Sigmoid colon (tissue), 7 donors: ENCODE measurements at places on chromosomes 13 and 19. TPM values are rescaled to one million over a fixed set of nuclear protein-coding genes. Genes with fewer than 3 reads are reported as not detected.

GRCh38 chr13:94328381-94329041, 151.0 kb downstream of the DCT start:
- DNase-seq = no peak

DNA sequence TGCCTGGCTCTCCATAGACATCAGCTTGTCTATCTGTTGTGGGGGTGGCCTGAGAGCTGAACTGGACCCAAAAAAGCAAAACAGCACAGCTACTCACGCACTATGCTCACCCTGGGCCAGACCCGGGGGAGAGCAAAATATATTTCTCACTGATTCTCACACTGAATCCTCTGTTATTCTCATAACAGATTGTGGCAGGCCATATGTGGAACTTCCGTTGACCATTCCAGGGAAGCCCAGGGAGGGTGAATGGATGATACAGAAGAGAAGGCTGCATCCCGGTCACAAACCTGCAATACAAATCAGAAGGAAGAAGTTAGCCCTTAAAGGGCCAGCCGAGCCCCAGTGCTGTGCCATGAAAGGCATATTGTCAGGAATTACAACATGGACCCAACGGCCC, 362.5 kb downstream of the ZNF536 start:
- DNase-seq = no peak

- no peak for DNase-seq
Observed at GRCh38 chr13:37914781-37915391, 45.3 kb upstream of the TRPC4 start.

DNA sequence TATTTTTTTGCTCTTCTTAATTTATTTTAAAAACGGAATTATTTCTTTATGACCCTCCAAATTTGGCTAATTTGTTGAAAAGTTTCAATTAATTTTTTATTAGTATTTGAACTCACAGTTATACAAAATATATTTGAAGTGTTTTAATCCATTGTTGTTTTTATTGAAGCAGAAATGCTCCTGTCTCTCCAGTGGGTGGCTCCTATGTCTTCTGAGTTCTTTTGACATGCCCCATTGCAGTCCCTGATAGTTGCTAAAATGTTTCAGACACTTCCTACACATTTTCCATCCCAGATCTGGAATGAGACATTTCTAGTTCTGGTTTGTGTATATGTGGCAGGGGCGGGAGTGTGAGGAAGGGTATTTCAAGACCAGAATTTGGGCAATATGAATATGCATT, 579.4 kb upstream of the PRR20A start:
- DNase-seq = no peak

The LYPD4 gene
- total RNA-seq = not detected

The APLP1 gene
- total RNA-seq = 8.9 TPM
